ENCODE measurements at places on chromosomes 1 and 21.

DNA sequence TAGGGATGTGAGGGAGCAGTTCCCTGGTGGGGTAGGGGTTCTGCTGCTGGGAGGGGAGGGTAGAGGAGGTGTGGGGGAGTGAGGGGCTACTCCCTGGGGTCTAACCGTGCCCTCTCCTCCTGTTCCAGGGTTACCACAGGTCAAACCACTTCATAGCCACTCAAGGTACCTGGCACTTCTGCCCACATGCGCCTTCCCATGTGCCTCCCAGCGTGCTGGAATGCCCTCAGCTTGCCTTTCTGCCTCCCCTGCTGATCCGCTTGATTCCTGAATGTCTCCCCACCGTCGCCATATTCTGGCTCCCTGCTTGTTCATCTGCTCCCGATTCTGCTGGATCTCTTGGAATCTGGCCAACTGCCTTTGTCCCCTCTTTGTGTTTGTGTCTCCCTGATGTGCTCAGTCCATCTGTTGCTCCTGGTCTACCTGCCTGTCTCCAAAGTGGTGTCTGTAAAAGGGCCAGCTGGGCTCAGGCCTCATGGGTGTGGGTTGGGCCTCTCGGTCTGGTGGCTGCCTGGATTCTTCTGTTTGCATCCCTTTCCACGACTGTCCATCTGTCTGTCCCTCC lies 74.4 kb downstream of the PTPRU start:
- no peak for DNase-seq

DNA sequence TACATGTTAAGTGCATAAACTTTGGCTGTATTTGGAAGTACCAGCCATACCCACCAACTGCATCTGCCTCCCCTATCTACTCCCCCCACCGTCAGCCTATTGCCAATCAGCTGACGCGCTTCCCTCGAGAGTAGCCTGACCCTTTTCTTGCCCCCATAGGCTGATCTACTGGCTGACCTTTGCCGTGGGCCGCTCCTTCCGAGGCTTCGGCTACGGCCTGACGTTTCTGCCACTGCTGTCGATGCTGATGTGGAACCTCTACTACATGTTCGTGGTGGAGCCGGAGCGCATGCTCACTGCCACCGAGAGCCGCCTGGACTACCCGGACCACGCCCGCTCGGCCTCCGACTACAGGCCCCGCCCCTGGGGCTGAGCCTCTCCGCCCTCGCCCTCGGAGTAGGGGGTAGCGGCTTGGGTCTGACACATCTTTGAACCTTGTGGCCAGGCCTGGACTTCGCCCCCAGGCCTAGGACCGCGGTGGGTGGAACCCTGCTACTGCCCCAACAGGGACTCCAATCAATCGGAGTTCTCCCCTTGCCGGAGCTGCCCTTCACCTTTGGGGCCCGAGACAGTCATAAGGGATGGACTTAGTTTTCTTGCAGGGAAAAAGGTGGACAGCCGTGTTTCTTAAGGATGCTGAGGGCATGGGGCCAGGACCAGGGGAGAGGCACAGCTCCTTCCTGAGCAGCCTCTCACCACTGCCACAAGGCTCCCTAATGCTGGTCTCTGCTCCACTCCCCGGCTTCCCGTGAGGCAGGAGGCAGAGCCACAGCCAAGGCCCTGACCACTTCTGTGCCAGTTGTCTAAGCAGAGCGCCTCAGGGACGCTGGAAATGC lies 4.0 kb downstream of the GLMP start:
- peak; percentile 81 for DNase-seq

GRCh38 chr1:47711848-47712492 lies 274.1 kb downstream of the FOXD2 start:
- no peak for DNase-seq

DNA sequence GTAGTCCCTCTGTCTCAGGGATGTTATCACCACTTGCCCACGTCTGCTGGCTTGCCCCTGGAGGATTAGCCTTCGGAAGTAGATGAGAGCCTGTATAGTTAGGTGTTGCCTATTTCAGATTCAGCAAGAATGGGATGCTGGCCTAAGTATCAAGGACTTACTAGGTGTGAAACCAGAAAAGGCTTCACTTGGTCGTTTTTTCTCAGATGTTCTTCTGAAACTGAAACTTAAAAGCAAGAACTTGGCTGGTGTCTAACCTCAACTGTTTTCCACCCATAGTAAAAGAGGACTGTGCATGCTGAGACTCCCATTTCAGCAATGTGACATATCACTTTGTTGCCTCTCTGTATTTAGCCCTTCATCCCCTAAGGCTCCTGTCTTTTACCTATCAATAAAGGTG lies 67.0 kb upstream of the LRRC53 start:
- DNase-seq: no peak

- DNase-seq: no peak
These were observed 5.1 kb upstream of the NT5C1A start for GRCh38 chr1:39676948-39677548.

GRCh38 chr1:53585129-53585528 lies 125.9 kb downstream of the DMRTB1 start:
- DNase-seq: peak; percentile 57

GRCh38 chr1:115173151-115173550 lies 83.8 kb upstream of the TSPAN2 start:
- no peak for DNase-seq

DNA sequence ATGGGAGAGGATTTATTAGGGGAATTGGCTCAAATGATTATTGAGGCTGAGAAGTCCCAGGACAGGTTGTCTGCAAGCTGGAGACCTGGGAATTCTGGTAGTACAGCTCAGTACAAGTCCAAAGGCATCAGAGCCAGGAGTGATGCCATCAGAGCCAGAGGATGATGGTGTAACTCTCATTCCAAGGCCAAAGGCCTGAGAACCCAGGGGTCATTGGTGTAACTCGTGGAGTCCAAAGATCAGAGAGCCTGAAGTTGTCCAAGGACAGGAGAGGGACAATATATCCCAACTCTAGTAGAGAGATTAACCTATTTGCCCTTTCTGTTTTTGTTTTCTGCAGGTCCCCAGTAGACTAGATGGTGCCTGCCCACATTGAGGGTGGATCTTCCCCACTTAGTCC lies 134.3 kb downstream of the MAP3K21 start:
- no peak for DNase-seq

- no peak for DNase-seq
These were observed 109.6 kb downstream of the WDR3 start for GRCh38 chr1:118039170-118039569.

GRCh38 chr1:187949567-187949966 lies 1120.8 kb downstream of the PLA2G4A start:
- DNase-seq: no peak

GRCh38 chr1:165871311-165872067 lies 44.1 kb downstream of the UCK2 start:
- peak; percentile 60 for DNase-seq

- DNase-seq: no peak
These were observed 105.9 kb upstream of the KCNK2 start for GRCh38 chr1:214976665-214977064.

DNA sequence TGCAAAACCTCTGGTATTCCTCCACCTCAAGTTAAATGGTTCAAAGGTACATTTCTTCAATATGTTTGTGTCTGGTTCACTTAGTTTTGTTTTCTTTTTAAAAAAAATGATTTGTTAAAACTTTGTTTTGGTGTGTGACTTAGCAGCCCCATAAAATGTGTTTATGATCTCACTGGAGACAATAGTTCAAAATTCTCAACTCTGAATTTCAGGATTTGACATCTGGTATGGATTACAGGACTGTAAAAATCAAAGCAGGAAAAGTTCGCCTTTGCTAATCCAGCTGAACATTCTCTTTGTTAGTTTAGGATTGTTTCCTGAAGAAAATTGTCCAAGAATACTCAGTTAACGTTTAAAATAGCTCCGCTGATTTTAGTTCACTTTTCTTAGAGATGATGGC lies 231.7 kb downstream of the HMCN1 start:
- peak; percentile 64 for DNase-seq

- peak; percentile 78 for DNase-seq
These were observed 90.5 kb upstream of the TLR5 start for GRCh38 chr1:223233410-223234169.

GRCh38 chr1:63317817-63318152 lies 4.6 kb upstream of the FOXD3 start:
- DNase-seq: no peak

GRCh38 chr1:229884765-229885164 lies 182.3 kb upstream of the GALNT2 start:
- no peak for DNase-seq

- no peak for DNase-seq
These were observed 25.3 kb upstream of the FAAH start for GRCh38 chr1:46368791-46369190.

GRCh38 chr21:33699277-33699676 lies 57.0 kb downstream of the ITSN1 start:
- no peak for DNase-seq

Data from fibroblast of skin of back (primary cell).